K562 (cell line): ENCODE measurements at places on chromosomes 3 and 15. TPM values are rescaled to one million over a fixed set of nuclear protein-coding genes. Genes with fewer than 3 reads are reported as not detected.

ARGFX gene
- not detected in 2 replicates for total RNA-seq

SAMD7 gene
- not detected in 2 replicates for total RNA-seq

DNA sequence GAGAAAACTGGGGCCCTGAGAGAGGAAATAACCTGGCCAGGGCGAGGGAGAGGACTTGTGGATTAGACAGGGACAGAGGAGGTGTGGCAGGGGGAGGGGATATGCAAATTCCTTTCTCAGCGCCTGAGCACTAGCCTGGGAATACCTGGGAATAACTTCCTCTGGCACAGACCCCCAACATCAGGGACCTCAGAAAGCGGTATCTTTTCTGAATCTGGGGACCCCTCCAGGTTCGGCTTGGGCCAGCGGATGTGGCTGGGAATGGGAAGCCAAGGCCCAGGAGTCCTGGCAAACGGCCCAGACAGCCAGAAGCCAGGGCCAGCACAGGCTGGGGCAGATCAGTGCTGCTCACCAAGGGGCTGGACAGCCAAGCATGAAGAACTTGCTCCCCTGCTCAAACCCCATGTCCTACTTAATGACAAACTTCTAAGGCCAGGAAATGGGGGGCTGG lies 9.2 kb upstream of the ACSBG1 start:
- peaks cover 19% of the 10 kb centered on the region for H3K4me1 ChIP-seq
- no peak for DNase-seq
- H3K27ac ChIP-seq = no peak overlapping the region; the same call in 2 of the 3 replicates
- H3K27me3 ChIP-seq = 0 out of 2 replicates have a peak, but pooled peaks cover 3% of the 10 kb centered on the region

- DNase-seq = no peak
- no peaks in the 10 kb centered on the region for H3K4me1 ChIP-seq
- no peaks in the 10 kb centered on the region for H3K36me3 ChIP-seq
Measured at GRCh38 chr15:39084674-39085530, 496.0 kb upstream of the THBS1 start.

- DNase-seq = no peak
- no peaks in the 10 kb centered on the region for H3K36me3 ChIP-seq
- no peak overlapping the region for H3K27ac ChIP-seq
- H3K27me3 ChIP-seq = peaks cover 12% of the 10 kb centered on the region; the same call in 1 of the 3 replicates
Measured at GRCh38 chr3:13550423-13550690, 1.4 kb downstream of the FBLN2 start.

- DNase-seq = no peak
- H3K4me1 ChIP-seq = no peaks in the 10 kb centered on the region
- H3K36me3 ChIP-seq = peaks cover 97% of the 10 kb centered on the region; the same call in 2 of the 3 replicates
- H3K27ac ChIP-seq = no peak overlapping the region
Measured at GRCh38 chr3:13324835-13325501, 95.2 kb downstream of the NUP210 start.

- H3K27me3 ChIP-seq = no peaks in the 10 kb centered on the region
- no peak overlapping the region for H3K4me3 ChIP-seq
- H3K36me3 ChIP-seq = no peaks in the 10 kb centered on the region
- no peak overlapping the region for H3K27ac ChIP-seq
Measured at GRCh38 chr15:57213862-57214261, 162.4 kb upstream of the CGNL1 start.

- H3K4me3 ChIP-seq = no peak overlapping the region
- H3K36me3 ChIP-seq = no peaks in the 10 kb centered on the region
- DNase-seq = no peak
- H3K27me3 ChIP-seq = peaks cover 2% of the 10 kb centered on the region; the same call in 1 of the 3 replicates
- no peaks in the 10 kb centered on the region for H3K4me1 ChIP-seq
- H3K27ac ChIP-seq = no peak overlapping the region
Measured at GRCh38 chr3:159875116-159875515, 113.5 kb upstream of the IL12A start.

- no peak for DNase-seq
- no peaks in the 10 kb centered on the region for H3K4me1 ChIP-seq
- H3K27ac ChIP-seq = no peak overlapping the region
- H3K27me3 ChIP-seq = peaks cover 8% of the 10 kb centered on the region; the same call in 2 of the 3 replicates
Measured at GRCh38 chr3:17911986-17912760, 169.7 kb upstream of the TBC1D5 start.

DNA sequence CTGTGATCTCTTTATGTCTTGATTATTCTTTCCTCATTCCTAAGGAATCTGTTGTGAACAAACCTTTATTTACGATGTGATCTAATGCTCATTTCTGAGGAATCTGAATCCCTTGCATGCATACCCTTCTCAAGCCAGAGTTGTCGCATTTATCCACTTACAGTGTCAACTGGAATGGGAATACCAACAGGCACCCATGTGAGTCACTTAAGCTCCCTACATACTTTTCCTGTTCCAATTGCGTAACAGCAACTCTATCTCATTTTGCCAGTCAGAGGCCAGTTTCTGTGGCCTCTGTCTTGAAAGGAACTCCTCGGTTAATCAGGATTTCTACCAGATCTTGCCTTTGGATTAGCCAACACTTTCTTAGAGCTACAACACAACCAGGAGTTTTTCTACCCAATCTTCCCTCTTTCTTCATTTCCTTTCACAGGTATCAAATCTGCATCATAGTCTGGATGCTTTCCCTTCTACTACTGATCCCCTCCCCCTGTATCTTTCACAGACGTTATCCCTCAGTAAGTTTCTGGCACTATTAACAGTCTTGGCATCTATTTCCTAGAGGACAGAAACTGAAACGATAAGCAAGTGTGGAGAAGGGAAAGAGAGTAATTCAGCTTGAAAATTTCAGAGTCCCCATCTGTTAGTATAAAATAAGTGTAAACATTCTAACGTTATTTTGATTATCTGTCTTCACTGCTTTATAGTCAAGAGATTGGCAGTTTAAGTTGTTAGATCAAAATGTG lies 66.8 kb upstream of the BCHE start:
- no peak overlapping the region for H3K27ac ChIP-seq
- no peak for DNase-seq
- no peaks in the 10 kb centered on the region for H3K27me3 ChIP-seq
- H3K4me1 ChIP-seq = no peaks in the 10 kb centered on the region
- no peaks in the 10 kb centered on the region; the same call in 2 of the 3 replicates for H3K36me3 ChIP-seq
